ENCODE measurements at places on chromosomes 1 and 21.

- DNase-seq = no peak
Measured at GRCh38 chr1:92992054-92992453, 30.8 kb upstream of the DIPK1A start.

DNA sequence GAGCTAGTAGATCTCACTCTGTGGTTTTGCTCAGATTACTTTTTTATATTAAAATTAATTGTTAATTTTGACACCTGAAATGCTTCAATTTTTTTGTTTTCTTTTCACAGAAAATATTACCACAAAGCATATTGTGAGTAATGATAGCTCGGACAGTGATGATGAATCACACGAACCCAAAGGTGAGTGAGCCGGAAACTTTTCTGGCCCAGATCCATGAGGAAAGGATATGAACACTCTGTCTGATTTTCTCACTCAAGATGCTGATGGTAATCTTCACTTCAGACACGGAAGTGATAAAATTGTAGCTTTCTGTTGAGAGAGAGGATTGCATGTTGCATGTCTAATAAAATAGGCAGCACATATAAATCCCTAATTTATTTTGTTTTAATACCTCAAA lies 121.8 kb downstream of the PLA2G4A start:
- DNase-seq = no peak

- DNase-seq = peak; percentile 67
Measured at GRCh38 chr1:202807926-202808757, at the start of gene KDM5B. Gene KDM5B (minus strand): TSS chr1:202808421. CDS start chr1:202808305, 116 bp downstream.

DNA sequence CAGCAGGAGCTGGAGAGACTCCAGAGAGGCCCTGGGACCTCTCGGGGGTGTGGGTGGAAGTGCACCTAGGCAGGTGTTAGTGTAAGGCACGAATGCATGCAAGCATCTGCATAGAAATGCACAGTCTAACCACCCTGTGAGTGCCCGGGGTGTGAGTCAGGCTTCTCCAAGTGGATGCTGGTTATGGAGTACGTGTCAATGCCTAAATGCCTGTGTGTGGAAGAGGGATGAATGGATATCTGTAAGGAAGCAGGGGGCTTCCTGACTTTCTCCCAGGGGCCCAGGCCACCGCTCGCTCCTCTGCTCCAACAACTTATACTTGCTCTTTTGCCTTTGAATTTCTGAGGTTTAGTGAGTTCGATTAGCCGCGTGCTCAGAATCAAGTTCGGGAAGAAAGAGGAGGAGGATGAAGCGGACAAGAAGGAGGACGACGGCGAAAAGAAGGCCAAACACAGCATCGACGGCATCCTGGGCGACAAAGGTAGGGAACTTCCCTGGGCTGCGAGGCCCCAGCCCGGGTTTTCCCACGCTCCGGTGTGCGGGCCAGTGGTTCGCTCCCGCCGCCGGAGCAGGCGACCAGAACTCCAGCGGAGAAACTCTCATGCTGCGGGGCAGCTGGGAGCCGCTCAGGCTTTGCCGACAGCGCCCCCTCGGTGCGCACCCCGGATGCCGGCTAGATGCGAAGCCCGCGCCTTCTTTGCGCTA lies 5.4 kb downstream of the PAX7 start:
- DNase-seq = no peak

GRCh38 chr1:197994907-197995407 lies 77.8 kb downstream of the LHX9 start:
- DNase-seq = no peak

Measured in CD4-positive, alpha-beta T cell treated with Interferon alpha-2 for 1 hour (primary cell).